Motor neuron (in vitro differentiated cells): ENCODE measurements at places on chromosomes 7 and 10.

- no peak for ATAC-seq
These were observed 5.6 kb downstream of the DOCK1 start for GRCh38 chr10:126910798-126911197.

GRCh38 chr7:90274161-90274560 lies 29.2 kb downstream of the CFAP69 start:
- no peak for ATAC-seq

DNA sequence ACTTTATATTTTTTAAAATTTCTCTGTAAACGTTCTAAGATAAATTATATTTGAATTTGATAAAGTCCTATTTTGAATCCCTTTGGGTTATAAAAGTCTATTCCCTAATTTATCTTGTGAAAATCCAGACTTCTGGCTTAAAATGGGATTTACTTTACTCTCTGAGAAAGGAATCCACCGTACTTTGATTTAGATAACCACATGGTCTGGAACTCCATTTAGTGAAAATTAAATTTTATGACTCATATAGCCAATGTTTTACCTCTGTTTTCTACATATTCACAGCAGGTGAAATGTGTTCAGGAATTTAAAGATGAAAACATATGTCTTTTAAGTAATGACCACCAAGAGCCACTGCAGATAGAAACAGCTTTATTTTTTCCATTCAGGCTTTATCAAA lies 141.8 kb upstream of the FGFR2 start:
- ATAC-seq, result no peak

DNA sequence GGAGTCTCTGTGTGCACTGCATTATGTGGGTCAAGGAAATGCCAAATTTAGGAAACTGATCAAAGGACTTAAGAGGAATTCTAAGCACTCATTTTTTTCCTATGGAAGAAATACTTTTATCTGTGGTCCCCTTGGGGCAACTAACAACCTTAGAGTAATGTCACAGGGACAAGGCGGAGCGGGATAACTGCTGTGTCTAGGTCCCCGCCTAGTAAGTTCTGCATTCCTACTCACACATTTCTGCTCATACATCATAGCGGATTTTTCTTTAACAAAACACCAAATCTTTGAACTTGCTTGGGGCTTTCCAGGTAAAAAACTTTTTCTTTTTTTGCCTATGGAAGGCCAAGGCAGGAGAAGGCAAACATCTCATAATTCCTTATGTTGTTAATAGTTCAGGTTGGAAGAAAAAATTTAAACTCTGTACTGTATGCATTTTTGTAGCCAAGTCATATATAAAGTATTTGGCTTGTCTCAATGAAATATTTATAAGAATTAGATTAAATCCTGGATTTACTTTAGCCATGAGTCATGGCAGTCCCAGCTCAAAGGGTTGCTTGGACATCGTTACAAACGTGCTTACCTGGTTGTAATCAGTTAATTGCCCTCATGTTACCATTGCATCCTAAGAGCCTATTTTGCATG lies 285.0 kb downstream of the PHTF2 start:
- ATAC-seq, result no peak

DNA sequence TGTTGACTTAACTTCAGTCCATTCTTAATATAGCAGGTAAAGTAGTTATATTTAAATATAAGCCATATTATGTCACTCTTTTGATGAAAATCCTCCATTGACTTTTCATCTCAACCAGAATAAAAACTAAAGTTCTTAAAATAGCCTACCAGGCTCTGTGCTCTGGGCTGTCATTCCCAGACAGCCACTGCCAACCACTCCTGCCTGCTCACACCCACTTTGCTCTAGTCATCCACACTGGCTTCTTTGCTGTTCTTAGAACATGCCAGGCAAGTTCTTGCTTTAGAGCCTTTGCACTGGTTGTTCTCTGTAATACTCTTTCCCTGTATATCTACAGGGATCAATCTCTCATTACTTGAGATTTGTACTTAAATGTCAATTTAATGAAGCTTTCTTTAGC lies 80.6 kb downstream of the ZEB1 start:
- no peak for ATAC-seq
